ENCODE measurements at places on chromosomes 4 and X. TPM values are rescaled to one million over a fixed set of nuclear protein-coding genes. Genes with fewer than 3 reads are reported as not detected.

CT83 gene
- total RNA-seq: not detected

- no peak for DNase-seq
These were observed 426.6 kb downstream of the ARHGAP24 start for GRCh38 chr4:85901500-85901899.

- no peak for DNase-seq
These were observed 15.1 kb upstream of the MAD2L1 start for GRCh38 chr4:120081726-120082125.

- no peak for DNase-seq
These were observed 127.3 kb upstream of the MAGEB16 start for GRCh38 chrX:35670889-35671288.
